ENCODE measurements at places on chromosomes 5 and 9.

DNA sequence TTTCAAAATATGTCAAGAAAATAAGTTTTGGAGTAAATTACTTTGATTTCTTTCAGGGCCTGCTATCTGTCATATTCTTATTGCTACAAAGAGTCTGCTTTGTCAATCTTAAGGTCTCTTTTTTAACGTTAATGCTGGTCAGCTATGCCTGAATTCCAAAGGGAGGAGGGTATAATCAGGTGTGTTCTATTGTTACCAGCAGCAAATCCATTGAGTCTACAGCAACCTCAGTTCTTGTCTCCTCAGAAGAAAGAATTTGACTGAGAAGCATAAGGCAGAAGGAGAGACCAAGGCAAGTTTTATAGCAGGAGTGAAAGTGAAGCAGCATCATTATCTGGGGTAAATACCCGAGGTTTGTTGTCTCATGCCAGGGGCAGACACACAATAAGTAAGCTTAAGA is 23.7 kb upstream of the MINAR2 start:
- no peak for DNase-seq

DNA sequence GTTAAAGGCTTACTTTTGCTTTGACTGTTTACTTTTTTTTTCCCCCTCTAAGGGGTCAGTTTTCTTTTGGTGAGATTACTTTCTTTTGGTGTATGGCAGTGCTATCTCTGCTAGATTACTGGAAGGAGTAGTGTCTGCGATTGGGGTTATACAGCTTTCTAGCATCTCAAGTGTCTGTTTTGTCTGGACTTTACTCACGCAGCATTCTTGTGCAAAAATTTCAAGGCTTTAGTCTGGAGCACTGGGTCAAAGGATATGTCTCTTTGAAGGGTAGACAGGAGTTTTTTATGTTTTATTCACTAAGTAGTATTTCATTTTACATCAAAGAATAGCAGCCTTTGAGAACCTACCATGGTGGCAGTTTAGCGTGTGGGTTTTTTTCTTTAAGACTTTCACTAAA is 52.6 kb downstream of the NDUFS4 start:
- no peak for DNase-seq

GRCh38 chr9:107683566-107683965 is 194.0 kb upstream of the KLF4 start:
- DNase-seq, result no peak

GRCh38 chr5:119379096-119379495 is 23.3 kb downstream of the TNFAIP8 start:
- no peak for DNase-seq

DNA sequence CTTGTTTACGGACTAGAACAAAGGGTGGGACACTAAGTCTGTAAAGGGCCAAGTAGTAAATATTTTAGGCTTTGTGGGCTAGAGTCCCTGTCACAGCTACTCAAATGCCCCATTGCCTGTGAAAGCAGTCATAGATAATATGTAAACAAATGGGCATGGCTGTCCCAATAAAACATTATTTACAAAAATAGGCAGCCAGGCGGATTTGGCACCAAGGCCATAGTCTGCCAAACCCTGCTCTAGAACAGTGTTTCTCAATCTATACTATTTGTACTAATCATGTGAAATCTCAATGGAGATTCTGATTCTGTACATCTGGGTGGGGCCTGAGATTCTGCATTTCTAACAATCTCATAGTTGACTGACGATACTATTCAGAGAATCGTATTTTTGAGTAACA is 92.0 kb downstream of the RFX3 start:
- no peak for DNase-seq
